ENCODE measurements at places on chromosomes 16 and 17.

GRCh38 chr17:32495359-32496231, 8.8 kb downstream of the CDK5R1 start:
- DNase-seq: peak; percentile 29

DNA sequence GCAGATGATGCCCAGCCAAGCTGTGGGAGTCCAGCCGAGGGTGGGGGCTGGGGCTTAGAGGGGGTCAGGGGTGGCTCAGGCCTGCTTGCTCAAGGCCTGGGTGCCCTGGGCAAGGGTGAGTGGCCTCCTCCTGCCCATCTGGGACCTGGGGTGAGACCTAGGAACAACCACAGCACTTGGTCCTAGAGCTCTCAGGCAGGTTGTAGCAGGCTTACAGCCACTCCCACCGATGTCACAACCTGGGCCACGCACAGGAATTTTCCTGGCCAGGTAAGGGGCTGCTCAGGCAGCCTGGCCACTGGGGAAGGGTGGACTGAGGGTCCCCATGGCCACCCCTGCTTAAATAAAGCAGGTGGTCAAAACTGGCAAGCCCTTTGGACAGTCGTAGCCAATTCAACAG, 6.3 kb upstream of the SREBF1 start:
- DNase-seq: no peak

GRCh38 chr17:13640551-13640950, 38.8 kb upstream of the HS3ST3A1 start:
- DNase-seq: no peak

- DNase-seq: no peak
Observed at GRCh38 chr17:30954046-30954830, 16.6 kb upstream of the RNF135 start.

- no peak for DNase-seq
Observed at GRCh38 chr16:85103114-85104079, 8.9 kb downstream of the CIBAR2 start.

DNA sequence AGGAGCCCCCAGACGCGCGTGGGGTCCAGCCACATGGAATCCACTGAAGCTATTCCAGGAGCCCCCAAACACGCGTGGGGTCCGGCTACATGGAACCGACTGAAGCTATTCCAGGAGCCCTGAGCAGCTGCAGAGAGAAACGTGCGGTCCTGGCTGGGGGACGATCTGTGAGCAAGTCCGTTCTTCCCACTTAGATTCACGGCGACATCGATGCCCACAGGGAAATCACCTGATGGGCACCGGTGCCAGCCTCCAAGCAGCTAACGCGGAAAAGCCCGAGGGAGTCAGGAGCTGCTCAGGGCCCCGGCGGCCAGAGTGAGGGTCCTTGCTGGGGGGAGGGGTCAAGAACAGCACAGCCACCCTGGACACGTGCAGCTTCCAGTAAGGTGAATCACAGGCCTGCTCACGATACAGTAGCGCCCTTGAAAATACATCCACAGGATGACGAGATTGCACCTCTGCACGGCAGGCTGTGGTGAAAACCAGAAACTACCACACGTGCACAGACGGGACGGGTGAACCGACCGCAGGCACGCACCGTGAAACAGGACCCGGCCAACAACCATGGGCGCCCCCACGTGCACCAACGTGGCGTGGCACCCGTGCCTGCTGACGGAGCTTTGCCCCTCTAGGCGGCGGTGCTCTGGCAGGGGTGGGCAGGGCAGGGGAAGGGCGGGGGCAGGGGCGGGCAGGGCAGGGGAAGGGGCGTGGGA, 77.7 kb upstream of the GNG13 start:
- DNase-seq: no peak

GRCh38 chr17:71232801-71233559, 887.8 kb upstream of the SOX9 start:
- no peak for DNase-seq

- no peak for DNase-seq
Observed at GRCh38 chr16:5018793-5019192, 14.9 kb downstream of the NAGPA start.

- peak; percentile 88 for DNase-seq
Observed at GRCh38 chr16:4214215-4214621, 27.7 kb downstream of the SRL start.

DNA sequence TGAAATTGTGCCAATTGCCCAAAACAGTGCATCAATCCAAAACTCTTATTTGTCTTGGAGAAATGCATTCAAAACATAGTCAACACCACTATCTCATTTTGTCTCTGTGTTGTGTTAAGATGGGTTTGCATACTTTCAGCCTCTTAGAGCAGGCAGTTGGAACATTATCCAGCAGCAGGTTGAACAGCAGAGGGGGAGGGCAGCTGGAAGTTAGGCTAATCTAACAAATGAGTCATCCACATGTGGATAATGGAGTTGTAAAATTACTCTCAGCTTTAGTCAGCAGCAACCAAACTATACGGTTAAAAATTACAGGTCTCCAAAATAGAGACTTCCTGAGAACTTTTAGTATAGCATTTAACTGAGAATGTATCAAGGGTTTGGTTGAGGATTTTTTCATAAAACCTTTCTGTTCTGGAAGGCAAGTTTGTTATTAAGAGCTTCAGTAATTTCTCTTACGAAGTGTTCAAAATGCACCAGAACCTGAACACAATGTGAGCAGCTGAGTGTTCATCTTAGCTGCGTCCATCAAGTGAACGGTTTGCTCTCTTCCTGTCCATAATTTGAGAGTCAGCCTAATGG, 46.3 kb downstream of the PRKCA start:
- DNase-seq: peak; percentile 71

GRCh38 chr16:6558661-6559060, 774.0 kb upstream of the RBFOX1 start:
- no peak for DNase-seq

GRCh38 chr17:74937064-74938051, 1.7 kb downstream of the OTOP3 start:
- no peak for DNase-seq

GRCh38 chr17:54347495-54347894, 524.8 kb downstream of the KIF2B start:
- DNase-seq: no peak

- no peak for DNase-seq
Observed at GRCh38 chr17:39151943-39152818, 744 bp upstream of the PLXDC1 start.

GRCh38 chr17:39740357-39741111, 2.8 kb downstream of the GRB7 start:
- no peak for DNase-seq

GRCh38 chr16:11416228-11417001, 71.2 kb downstream of the RMI2 start:
- no peak for DNase-seq

- no peak for DNase-seq
Observed at GRCh38 chr16:73308771-73309170, 260.8 kb upstream of the ZFHX3 start.

- no peak for DNase-seq
Observed at GRCh38 chr17:78725448-78726021, 56.5 kb downstream of the CYTH1 start.

DNA sequence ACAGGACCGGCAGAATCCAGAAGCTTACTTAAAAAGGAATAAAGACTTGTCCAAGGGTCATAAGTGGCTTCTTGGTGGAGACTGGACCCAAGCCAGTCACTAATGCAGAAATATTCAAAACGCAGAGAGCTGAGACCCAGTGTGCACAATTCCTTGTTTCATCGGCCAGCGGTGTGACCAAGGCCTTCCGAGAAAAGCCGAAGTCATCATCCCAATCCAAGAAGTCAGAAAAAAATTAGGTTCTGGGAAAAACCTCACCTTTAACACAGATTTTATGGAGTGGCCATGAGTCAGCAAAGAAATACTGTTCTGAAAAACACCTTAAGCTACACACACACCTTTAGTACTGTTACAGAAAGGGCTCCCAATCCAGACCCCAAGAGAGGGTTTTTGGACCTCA, 1.0 kb upstream of the GCSH start:
- no peak for DNase-seq

- DNase-seq: peak; percentile 75
Observed at GRCh38 chr17:18025241-18025944, 13.6 kb downstream of the ATPAF2 start.

DNA sequence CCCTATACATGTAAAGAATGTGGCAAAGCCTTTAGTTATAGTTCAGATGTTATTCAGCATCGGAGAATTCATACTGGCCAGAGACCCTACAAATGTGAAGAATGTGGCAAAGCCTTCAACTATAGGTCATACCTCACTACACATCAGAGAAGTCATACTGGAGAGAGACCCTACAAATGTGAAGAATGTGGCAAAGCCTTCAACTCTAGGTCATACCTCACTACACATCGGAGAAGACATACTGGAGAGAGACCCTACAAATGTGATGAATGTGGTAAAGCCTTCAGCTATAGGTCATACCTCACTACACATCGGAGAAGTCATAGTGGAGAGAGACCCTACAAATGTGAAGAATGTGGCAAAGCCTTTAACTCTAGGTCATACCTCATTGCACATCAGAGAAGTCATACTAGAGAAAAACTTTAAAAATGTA, 42.5 kb downstream of the ZNF267 start:
- DNase-seq: no peak

GRCh38 chr17:57102122-57102521, 17.1 kb downstream of the AKAP1 start:
- DNase-seq: no peak

DNA sequence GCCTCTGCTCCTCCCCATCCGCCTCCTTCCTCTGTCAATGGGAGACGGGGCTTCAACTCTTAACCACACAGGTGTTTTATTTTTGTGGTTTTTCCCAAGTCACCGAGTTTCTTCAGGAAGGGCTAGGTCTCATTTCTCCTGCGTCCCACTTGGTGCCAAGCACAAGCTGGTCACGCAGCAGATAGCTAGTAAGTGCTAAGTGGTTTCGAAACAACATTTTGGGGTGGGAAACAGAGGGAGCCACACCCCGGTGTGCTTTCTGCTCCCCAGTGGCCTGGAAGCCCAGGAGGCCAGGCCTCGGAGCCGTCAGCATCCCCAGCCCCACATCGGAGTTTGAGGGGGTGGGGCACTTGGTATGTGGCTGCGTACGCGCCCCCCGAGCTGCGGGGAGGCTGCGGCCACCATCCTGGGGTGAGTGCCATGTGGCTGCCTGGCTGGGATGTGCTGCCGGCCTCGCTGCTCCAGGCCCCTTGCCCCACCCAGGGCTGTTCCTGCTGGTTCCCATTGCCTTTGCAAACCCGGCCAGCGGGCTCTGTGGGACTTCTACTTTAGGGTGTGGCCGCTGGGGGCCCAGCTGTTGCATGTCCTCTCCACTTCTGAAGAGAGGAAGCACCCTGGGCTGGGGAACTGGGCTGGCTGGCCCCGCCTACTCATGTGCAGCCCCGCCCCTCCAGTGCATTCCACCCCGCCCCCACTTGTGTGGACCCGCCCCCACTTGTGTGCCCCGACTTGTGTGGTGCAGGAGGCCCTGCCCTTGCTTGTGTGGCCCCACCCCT, 55.6 kb downstream of the BAIAP2 start:
- DNase-seq: peak; percentile 64

Data from AG20443 (cell line).